ENCODE measurements at places on chromosomes 12 and 14. TPM values are rescaled to one million over a fixed set of nuclear protein-coding genes. Genes with fewer than 3 reads are reported as not detected.

- no peaks in the 10 kb centered on the region for H3K27me3 ChIP-seq
- no peaks in the 10 kb centered on the region for H3K4me1 ChIP-seq
- no peak for DNase-seq
- no peak overlapping the region for H3K4me3 ChIP-seq
- H3K36me3 ChIP-seq = peaks cover 29% of the 10 kb centered on the region
- no peak overlapping the region for H3K27ac ChIP-seq
Measured at GRCh38 chr12:71602761-71603577, 60.7 kb downstream of the ZFC3H1 start.

GRCh38 chr14:81435391-81436295 is 35.5 kb upstream of the STON2 start:
- DNase-seq = peak; percentile 31
- peaks cover 65% of the 10 kb centered on the region for H3K27me3 ChIP-seq
- no peaks in the 10 kb centered on the region for H3K36me3 ChIP-seq
- H3K4me1 ChIP-seq = peaks cover 10% of the 10 kb centered on the region
- peak overlapping the region; percentile 6 for H3K27ac ChIP-seq
- peak overlapping the region; percentile 60 for H3K4me3 ChIP-seq

DNA sequence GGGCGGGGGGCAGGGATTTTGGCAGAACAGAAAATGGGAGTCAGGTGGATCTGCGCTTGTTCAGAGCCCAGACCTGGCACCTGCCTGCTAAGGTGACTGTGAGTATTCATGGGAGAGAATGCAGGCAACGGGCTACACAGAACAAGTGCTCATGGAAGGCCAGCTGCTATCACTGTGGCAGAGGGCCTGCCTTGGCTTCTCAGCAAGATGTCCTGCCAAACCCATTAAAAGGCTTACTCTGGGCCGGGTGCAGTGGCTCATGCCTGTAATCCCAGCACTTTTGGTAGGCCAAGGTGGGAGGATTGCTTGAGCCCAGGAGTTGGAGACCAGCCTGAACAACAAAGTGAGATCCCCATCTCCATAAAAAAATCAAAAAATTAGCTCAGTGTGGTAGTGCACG is 21.0 kb downstream of the DIO3 start:
- DNase-seq = no peak
- no peak overlapping the region for H3K4me3 ChIP-seq
- no peaks in the 10 kb centered on the region for H3K36me3 ChIP-seq
- peaks cover 15% of the 10 kb centered on the region for H3K27me3 ChIP-seq
- H3K27ac ChIP-seq = no peak overlapping the region
- H3K4me1 ChIP-seq = no peaks in the 10 kb centered on the region

DNA sequence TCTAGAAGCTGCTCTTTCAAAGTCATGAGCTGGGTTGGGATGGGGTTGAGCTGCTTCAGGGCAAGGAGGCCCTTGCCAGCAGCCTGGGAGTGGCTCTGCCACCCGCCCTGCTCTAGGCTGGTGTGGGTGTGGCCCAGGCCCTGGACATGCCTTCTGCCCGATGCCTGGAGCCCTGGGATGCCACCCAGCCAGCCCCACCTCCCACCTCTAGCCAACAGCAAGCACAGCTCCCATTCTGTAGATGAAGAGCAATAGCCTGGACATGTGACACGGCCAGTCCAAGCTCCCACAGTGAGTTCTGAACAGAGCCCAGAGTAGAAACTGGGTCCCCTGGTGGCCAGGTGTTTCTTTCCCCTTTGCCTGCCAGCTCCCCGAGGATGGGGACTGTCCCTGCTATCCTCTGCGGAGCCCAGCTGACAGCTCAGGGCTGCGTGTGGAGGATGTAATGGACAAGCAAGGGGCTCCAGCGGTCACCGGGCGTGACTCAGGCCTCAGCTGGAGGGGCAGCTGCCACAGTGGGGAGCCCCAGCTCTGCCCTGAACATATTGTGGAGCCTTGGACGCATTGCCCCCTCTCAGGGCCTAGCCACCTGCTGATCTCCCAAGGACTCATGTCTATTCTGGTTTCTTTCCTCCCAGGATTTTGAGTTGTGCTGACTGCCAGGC is 165.2 kb downstream of the TSPAN9 start:
- DNase-seq = peak; percentile 79
- no peak overlapping the region for H3K4me3 ChIP-seq
- no peaks in the 10 kb centered on the region for H3K36me3 ChIP-seq
- H3K4me1 ChIP-seq = peaks cover 97% of the 10 kb centered on the region

DNA sequence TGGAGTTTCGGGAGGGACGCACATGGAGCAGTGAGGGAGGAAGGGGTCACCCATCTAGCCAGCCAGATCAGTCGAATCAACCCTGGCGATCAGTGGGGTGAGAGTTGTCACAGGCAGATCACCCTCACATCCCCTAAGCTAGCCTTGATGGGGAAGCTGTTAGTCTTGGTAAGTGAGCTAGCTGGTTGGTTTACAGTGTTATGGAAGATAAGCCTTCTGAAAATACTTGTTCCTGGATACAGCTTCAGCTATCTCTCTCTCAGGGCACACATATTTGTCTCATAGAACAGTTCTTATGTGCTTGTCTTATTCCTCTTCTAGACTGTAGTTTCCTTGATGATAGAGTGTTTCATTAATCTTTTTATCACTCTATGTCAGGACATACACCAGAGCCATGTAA is 26.2 kb upstream of the MANSC4 start:
- H3K4me3 ChIP-seq = no peak overlapping the region
- H3K36me3 ChIP-seq = no peaks in the 10 kb centered on the region
- no peaks in the 10 kb centered on the region for H3K27me3 ChIP-seq
- H3K4me1 ChIP-seq = no peaks in the 10 kb centered on the region

DNA sequence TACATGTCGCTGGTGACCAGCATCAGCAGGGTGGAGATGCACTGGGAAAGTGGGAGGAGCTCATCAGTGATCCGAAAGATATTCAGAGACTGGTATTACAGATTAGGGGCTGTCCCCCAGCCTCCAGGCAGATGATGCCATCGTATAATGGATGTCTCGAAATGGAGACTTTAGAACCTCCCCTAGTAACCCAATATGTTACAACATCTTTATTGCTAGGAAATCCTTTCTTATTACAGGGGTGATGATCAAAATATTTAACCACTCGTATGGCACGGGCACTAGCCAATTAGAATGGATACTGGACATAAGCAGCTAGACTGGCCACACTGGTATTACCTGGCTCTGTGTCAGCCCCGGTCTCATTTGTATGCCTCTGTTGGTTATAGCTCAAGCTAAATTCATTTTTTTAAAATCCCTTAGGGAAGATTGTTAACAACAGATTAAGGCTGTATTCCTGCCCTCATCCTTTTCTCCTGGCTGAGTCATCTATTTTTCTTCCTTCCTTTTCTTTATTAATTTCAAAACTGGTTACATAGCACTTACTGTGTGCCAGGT is 10.8 kb upstream of the CEBPE start:
- no peaks in the 10 kb centered on the region for H3K4me1 ChIP-seq
- H3K36me3 ChIP-seq = no peaks in the 10 kb centered on the region
- DNase-seq = no peak

GRCh38 chr14:99718031-99718810 is 34.1 kb downstream of the CYP46A1 start:
- H3K36me3 ChIP-seq = no peaks in the 10 kb centered on the region
- H3K4me1 ChIP-seq = no peaks in the 10 kb centered on the region
- DNase-seq = no peak
- no peaks in the 10 kb centered on the region for H3K27me3 ChIP-seq
- H3K4me3 ChIP-seq = no peak overlapping the region

DNA sequence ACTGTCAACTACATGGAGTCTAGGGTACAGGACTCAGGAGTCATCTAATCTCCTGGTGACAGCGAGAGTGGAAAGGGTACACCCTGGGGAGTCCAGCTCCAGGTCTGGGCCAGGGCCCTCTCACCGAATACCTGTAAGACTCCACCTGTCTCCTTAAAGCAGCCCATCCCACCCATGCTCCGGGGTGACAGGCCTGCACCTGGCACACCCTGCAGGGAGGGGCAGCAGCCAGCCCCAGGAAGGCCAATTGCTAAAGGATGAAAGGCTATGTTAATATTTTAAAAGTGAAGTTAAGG is 45.5 kb downstream of the STX2 start:
- DNase-seq = no peak
- no peaks in the 10 kb centered on the region for H3K4me1 ChIP-seq
- no peaks in the 10 kb centered on the region for H3K27me3 ChIP-seq
- no peak overlapping the region for H3K4me3 ChIP-seq

- no peaks in the 10 kb centered on the region for H3K36me3 ChIP-seq
- peak; percentile 74 for DNase-seq
- H3K4me3 ChIP-seq = no peak overlapping the region
Measured at GRCh38 chr12:95614390-95614982, 63.2 kb upstream of the USP44 start.

- H3K36me3 ChIP-seq = no peaks in the 10 kb centered on the region
- H3K4me3 ChIP-seq = peak overlapping the region; percentile 62
- peaks cover 18% of the 10 kb centered on the region for H3K4me1 ChIP-seq
Measured at GRCh38 chr14:94175011-94175745, 1.1 kb downstream of the PPP4R4 start.

DNA sequence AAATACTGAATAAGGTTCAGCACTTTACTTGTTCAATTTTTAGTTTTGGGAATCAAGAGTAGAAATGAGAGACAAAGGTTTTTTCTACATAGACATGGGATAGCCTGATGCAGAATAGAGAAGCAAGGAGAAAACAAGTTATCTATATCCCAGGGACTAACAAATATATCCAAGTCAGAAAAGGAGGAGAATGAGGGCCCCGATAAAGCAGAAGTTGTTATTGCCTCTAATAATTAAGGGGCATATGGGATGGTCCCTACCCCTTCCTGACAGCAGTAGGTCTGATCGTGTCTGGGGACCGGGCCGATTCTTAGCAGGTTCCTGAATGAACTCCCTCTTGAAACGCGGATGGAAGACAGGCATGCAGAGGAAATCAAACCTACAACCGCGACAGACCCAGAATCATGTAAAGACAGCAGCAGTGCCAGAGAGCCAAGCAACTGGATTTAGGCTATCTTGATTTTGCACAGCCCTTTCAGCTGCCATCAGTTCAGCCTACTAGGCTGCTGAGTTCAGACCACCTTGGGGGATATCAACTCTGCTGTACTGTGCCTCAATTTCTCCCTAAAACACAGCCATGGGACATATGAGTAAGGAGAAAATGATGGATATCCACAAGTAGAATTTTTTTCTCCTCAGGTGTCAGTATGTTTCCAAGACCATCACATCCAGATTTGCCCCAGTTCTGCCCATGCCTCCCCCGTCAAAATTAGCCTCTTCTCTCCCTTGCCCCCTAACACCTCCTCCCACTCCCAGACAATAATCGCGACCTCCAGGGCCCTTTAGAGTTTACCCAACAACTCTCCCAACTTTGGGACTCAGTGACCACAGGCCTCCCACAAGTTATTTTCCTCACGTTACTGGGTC is 706 bp downstream of the PRMT5 start:
- peaks cover 10% of the 10 kb centered on the region for H3K4me1 ChIP-seq
- peak overlapping the region; percentile 49 for H3K27ac ChIP-seq
- peak overlapping the region; percentile 72 for H3K4me3 ChIP-seq
- H3K27me3 ChIP-seq = no peaks in the 10 kb centered on the region
- peaks cover 21% of the 10 kb centered on the region for H3K36me3 ChIP-seq
- no peak for DNase-seq

GRCh38 chr12:23929906-23930305 is 19.6 kb downstream of the SOX5 start:
- H3K4me3 ChIP-seq = no peak overlapping the region
- no peak overlapping the region for H3K27ac ChIP-seq
- H3K27me3 ChIP-seq = no peaks in the 10 kb centered on the region
- no peaks in the 10 kb centered on the region for H3K36me3 ChIP-seq
- H3K4me1 ChIP-seq = no peaks in the 10 kb centered on the region
- no peak for DNase-seq

DNA sequence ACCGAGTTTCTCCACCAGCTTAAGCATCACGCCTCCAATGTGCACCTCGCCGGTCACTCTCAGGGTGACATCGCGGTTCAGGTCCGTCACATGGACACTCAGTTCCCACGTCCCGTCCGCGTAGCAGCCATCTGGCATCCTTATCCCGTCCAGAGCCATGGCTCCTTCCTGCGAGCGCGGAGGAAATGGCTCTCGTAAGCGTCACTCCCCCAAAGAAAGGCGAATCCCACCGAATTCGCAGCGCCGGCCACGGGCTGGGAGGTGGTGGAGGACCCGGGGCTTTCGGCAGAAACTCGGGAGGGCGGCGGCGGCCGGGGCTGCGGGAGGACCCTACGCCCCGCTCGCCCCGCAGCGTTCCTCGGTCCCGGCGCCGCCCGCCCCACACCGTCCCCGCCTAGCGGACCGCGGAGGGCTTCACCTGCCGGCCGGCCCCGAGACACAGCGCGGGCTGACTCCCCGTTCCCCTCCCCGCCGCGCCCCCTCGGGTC is 396 bp downstream of the FERMT2 start:
- DNase-seq = peak; percentile 56
- H3K4me1 ChIP-seq = peaks cover 52% of the 10 kb centered on the region
- no peaks in the 10 kb centered on the region for H3K36me3 ChIP-seq

DNA sequence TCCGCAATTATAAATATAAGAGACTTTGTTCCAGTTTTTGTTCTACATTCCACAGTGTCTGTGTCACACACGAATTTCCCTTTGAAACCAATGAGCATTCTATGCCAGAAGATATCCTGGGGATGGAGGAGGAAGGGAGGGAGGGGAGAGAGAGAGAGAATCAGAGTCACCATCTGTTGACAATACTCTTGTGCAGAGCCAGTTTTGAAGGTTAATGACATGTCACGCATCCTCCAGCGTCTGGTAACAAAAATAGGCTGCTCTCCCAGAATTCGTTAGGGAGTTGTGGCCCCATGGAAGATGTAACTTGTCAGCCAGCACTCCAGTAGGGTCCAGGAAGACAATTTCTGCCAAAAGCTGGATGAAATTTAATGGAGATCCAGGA is 213.5 kb upstream of the KRR1 start:
- DNase-seq = no peak
- H3K27me3 ChIP-seq = no peaks in the 10 kb centered on the region
- H3K4me3 ChIP-seq = no peak overlapping the region
- peaks cover 47% of the 10 kb centered on the region for H3K4me1 ChIP-seq

GRCh38 chr12:110170535-110171185 is 46.5 kb downstream of the IFT81 start:
- peaks cover 9% of the 10 kb centered on the region for H3K4me1 ChIP-seq
- no peak overlapping the region for H3K4me3 ChIP-seq
- no peak for DNase-seq
- H3K27me3 ChIP-seq = no peaks in the 10 kb centered on the region

DNA sequence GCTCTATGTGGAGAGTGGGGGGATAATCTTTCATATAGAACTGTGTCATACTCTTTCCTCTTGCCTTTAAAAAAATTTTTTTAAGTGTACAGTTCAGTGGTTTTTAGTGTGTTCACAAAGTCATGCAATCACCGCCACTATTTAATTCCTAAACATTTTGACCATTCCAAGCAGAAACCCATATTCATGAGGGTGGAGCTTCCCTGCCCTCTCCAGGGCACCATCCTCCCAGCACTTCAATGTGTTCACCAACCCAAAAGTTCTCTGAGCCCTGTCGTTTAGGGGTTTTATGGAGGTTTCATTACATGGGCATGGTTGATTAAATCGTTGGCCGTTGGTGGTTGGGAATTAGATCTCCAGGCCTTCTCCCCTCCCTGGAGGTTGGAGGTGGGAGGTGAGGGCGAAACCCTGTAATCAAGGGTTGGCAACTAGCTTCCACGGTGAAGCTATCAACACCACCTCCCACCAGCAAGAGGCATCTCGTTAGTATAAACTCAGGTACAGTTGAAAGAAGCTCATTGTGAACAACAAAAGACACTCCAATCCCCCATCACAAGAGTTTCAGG is 42.8 kb upstream of the WNK1 start:
- no peak for DNase-seq
- no peaks in the 10 kb centered on the region for H3K4me1 ChIP-seq
- no peaks in the 10 kb centered on the region for H3K27me3 ChIP-seq
- no peak overlapping the region for H3K4me3 ChIP-seq
- H3K27ac ChIP-seq = no peak overlapping the region

FOXN4 gene
- not detected for total RNA-seq

BEGAIN gene
- 0.69 TPM for total RNA-seq

COQ5 gene
- 41.3 TPM for total RNA-seq

OR6C2 gene
- not detected for total RNA-seq

TEX22 gene
- total RNA-seq = 1.4 TPM
